ENCODE measurements at places on chromosomes 11 and 22. TPM values are rescaled to one million over a fixed set of nuclear protein-coding genes. Genes with fewer than 3 reads are reported as not detected.

C11orf86 gene
- polyA plus RNA-seq = not detected

PHETA2 gene
- polyA plus RNA-seq = 10.6 TPM

SOX6 gene
- 6.3 TPM for polyA plus RNA-seq

WNT11 gene
- polyA plus RNA-seq = not detected

CEND1 gene
- 1.1 TPM for polyA plus RNA-seq

TMEM191B gene
- polyA plus RNA-seq = 0.19 TPM

Measured in AG04450 (cell line).